Right cardiac atrium (tissue), 5 donors: ENCODE measurements at places on chromosomes 2 and 18. TPM values are rescaled to one million over a fixed set of nuclear protein-coding genes. Genes with fewer than 3 reads are reported as not detected.

DNA sequence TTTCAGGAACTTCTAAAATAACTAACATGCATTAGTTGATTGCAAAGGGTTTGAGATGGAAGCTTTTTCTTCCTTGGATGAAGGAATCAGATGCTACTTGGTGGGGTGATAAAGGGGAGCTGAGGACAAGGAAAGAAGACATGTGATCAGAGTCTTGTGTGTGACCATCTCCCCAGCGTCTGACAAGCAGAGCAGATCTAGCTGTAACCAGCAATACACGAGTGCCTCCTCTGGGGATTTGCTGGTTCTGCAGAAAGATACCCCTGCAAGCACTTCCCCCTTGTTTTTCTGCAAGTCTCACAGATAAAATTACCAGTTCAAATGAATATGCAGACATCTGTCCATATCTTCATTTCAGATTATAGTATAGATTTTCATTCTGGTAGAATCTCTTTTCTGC is 2.7 kb downstream of the CDH7 start:
- DNase-seq, result no peak

- no peak for DNase-seq
Observed at GRCh38 chr2:197846777-197847176, 42.4 kb downstream of the PLCL1 start.

FAM110C gene
- 2.5 TPM for polyA plus RNA-seq

SRD5A2 gene
- polyA plus RNA-seq, result not detected
